Activated CD4-positive, alpha-beta T cell treated with anti-CD3 and anti-CD28 coated beads, Interleukin-2, amount 50 U/mL, for 24 hours (primary cell): ENCODE measurements at places on chromosomes 7 and 10.

DNA sequence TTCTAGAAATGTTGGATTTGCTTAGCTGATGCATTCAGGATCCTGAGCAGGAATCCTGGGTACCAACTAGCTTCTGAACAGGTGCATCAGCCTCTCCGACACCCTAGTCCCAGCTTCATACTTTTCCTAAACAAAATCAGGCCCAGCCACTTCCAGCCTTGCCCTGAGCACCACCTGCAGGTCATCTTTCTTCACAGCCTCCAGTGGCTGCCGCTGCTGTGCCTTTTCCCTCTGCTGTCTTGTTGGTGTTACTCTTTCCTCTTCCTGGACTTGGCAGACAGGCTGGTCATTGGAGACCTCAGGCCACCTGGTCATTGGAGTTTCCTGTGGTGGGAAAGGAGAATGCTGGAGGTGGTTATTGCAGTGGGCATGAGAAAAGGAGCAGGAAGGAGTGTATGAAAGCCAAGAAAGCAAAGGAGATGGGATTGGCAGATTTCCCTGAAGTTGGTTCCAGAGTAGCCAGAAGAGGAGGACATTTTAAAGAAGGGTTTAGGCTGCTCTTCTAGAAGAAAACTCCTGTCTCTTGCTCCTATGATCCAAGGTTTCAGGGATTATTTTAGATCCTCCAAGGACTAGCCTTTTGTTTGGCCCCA is 48.2 kb upstream of the NFKB2 start:
- no peak for DNase-seq

DNA sequence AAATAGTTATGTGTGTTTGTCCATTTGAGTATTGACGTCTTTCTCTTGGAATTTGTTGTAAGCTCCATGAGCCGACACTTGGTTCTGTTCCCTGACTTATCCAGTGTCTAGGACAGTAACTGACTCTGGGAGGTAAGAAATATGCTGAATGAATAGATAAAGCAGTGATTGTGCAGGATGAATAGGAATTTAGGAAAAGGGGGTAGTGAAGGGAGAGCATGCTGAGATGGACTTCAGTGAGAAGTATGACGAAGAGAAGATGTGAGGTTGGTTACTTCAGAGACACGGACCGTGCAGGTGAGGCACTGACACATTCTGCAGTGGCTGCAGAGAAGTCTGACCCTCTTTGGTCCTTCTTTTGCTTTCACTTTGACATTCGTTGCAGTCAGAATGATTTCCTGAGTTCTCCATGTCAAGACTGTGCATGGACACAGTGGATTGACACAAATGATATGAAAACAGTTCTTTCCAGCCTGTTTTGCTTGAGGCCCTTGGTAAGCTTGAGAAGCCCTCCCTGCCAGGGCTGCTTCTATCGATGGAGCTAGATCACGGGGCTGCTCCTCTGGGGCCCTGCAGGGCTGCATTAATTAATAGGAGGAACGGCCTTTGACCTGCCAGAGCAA is 261.5 kb upstream of the SORCS1 start:
- no peak for DNase-seq

GRCh38 chr10:108465871-108466641 is 1301.5 kb upstream of the SORCS1 start:
- no peak for DNase-seq

GRCh38 chr7:128393526-128394330 is 16.1 kb downstream of the IMPDH1 start:
- DNase-seq = no peak

DNA sequence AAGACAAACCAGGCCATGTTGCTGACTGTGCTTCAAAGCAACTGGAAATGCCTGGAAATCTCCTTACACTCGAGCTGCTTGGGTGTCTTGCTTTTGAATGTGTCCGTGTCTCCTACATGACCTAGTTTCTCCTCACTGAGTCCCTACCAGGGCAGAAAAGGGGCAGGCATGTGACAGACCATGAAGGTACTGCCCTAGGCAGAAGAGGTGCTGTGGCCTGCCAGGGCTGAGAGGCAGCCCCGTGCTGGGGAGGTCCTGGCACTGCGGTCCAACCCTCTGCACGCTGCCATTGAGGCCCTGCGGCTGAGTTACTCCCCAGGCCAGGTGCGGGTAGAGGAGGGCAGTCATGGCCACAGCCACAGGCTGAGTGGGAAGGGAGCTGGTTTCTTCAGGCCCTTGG is 159.3 kb downstream of the LYZL1 start:
- DNase-seq = no peak

GRCh38 chr10:104127411-104127810 is 5.4 kb downstream of the SFR1 start:
- no peak for DNase-seq

GRCh38 chr7:114502454-114503254 is 88.0 kb downstream of the FOXP2 start:
- no peak for DNase-seq

- DNase-seq = no peak
Measured at GRCh38 chr7:82335927-82336326, 107.7 kb downstream of the CACNA2D1 start.

- DNase-seq = no peak
Measured at GRCh38 chr7:157886266-157886665, 549.5 kb downstream of the DNAJB6 start.

- no peak for DNase-seq
Measured at GRCh38 chr10:88249450-88249849, 333.7 kb downstream of the RNLS start.

- no peak for DNase-seq
Measured at GRCh38 chr7:107170051-107170915, 1.5 kb downstream of the HBP1 start.

- DNase-seq = no peak
Measured at GRCh38 chr7:39753823-39754325, 130.5 kb downstream of the RALA start.

GRCh38 chr7:28020302-28020940 is 160.2 kb downstream of the JAZF1 start:
- peak; percentile 33 for DNase-seq

- peak; percentile 23 for DNase-seq
Measured at GRCh38 chr10:66180581-66181318, 745.1 kb upstream of the LRRTM3 start.

DNA sequence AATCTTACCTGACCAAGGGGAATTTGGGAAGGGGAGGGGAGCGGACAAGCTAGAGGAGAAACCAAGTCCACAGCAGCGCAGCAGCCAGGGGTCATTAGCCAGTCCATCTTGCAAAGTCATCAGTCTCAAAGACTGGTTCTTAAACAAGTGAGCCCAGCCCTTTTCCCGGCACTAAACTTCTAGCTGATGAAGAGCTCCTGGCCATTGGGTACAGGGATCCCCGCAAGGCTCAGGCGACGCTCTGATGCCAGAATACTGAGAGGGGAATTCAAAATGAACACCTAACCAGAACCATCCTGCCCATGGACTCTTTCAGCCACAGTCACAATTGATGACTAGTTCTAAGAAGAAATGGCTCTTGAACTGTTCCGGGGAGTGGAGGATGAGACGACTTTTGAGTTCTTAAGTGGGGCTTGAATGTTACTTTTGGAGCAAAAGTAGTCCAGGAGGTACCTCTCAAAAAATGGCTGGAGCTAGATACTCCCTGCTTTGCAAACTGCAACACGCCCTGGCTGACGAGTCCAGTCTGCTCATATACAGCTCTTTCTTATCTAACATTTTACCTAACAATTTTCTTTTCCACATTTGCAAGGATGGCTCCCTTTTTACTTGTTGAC is 2.5 kb upstream of the TWIST1 start:
- no peak for DNase-seq

DNA sequence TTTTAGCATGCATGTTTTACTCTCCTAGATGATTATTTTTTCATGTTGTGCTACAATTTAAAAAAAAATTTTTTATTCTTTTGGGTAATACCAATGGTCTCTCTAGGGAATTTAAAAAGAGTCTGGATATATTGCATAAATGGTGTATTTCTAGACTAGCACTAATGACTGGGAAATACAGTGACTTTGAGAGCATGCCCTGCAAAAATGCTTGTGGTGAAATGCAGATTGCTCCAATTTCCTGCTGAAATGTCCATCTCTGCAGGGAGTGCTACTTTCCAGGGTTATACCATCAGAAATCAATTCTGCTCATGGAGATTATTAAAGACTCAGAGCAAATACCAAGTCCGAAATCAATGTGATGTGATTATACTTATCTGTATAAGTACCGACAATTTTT is 186.1 kb downstream of the PRKG1 start:
- DNase-seq = no peak
